Cerebellar nuclear complex (tissue), 1 donor: ENCODE measurements at places on chromosomes 13 and 19.

GRCh38 chr13:52736891-52737290, 2.7 kb downstream of the CNMD start:
- no peak for DNase-seq

DNA sequence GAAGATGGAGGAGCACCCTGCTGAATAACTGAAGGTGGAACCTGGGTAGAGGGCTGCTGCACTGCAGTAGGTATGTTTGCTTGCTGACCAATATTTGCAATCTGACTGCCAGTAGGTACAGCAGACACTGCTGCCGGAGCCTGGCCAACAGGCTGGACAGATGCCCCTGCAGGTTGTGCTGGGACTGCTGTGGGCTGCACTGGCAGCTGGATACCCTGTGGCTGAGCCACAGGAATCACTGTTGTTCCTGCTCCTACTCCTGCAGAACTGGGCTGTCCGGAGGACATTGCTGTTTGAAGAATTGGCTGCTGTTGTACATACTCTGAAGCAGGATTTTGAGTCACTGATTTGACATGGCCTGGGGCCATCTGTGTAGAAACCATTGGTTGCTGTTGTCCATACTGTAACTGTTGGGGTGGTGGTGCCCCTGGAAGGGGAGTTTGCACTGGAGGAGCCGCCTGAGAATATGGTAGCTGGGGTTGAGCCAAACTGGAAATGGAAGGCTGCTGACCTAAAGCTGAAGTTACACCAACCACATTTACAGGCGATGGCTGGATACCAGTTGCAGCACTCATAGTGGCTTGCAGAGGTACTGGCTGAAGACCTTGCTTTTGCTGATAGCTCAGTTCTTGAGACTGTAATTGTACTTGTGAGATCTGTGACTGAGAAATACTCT, 2.2 kb downstream of the TSC22D1 start:
- DNase-seq, result no peak

DNA sequence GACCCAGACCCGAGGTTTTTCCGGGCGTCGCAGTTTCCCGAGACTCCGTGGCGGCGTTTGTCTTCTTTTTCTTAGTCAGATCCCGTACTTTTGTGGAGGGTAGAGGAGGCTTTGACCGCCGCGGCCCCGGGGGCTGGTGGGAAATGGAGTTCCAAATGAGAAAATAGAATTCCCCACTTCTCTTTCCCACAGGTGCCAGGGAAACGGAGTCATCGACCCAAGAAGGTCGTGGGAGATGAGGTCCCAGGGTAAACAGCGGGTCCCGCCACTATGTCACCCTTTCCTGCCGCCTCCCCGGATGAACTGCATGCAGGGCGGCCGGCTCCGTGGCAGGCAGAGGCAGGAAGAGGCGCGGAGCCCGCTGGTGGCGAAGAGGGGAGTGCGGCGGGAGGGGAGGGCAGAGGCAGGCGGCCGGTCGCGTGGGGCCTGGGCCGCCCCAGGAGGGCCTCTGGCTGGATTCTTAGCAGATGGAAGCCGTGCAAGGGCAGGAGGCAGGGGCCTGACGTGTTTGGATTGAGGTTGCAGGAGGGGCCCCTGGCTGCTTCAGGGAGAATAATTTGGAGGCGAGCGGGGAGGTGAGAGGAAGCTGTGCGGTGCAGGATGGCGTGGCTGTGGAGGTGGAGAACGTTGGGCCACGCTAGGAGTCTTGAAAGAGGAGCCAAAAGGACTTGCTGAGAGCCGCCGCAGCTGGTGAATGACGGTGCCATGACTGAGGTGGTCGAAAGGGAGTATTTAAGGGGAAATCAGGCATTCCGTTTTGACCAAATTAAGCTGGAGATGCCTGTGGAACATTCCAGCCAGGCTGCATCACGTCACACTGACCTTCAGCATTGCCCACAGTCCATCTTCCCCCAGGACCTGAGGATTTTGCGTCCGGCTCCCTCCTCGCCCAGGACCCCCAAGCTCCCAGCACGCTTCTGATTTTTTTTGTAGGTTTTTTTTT, 11.7 kb downstream of the CYTH2 start:
- DNase-seq, result no peak

DNA sequence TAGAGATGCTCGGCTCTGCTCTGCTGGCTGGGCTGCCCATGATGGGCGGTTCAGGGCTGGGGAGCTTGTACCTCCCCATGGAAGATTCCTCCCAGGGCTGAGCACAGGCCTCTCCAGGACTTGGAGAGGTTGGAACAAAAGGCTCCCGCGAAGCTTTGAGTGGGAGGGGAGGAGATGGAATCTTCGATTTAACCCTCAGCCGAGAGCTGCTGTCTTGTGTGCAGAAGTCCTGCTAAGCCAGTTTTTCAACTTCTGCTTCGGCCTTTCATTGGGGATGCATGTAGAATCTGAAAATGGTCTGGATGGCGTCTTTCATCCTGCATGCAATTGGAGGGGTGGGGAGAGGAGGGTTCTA, 163.3 kb downstream of the KDM4B start:
- no peak for DNase-seq

- DNase-seq, result no peak
Measured at GRCh38 chr19:3501780-3502179, 1.3 kb upstream of the DOHH start.

DNA sequence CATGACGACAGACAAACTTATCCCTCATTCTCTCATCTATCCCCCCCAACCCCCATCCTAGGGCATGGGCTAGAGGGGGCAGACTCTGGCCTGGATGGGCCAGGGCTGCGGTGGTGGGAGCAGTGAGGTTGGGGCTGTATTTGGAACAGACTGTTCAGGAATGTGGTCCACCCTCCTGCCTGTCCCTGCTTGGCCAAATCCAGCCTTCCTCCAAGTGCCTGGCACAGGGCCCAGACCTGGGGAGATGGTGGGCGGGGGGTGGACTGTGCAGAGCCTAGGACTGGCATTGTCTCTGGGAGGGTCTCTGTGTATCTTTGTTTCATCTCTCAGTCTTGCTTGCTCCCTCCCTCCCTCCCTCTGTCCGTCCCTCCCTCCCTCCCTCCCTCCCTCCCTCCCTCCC, 14.2 kb downstream of the EGLN2 start:
- DNase-seq, result no peak

DNA sequence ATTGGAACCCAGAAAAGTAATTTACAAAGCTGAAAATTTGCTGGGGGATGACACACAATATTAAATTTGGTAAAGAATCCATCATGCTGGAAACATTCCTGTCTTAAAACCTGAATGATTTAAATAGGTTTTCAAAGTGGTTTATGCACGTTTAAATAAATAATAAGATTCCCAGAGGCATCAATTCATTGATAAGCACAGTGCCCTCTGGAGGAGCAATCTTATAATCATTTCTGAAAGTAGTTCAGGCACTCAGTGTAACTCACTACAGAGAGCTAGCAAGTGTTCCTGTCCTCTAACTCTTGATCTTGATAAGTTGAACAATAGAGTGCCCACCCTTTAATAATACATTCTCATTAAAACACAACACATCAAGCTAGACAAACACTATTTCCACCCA, 43.5 kb upstream of the SHISA2 start:
- no peak for DNase-seq

GRCh38 chr13:23159205-23159759, 21.5 kb upstream of the SGCG start:
- DNase-seq, result no peak

DNA sequence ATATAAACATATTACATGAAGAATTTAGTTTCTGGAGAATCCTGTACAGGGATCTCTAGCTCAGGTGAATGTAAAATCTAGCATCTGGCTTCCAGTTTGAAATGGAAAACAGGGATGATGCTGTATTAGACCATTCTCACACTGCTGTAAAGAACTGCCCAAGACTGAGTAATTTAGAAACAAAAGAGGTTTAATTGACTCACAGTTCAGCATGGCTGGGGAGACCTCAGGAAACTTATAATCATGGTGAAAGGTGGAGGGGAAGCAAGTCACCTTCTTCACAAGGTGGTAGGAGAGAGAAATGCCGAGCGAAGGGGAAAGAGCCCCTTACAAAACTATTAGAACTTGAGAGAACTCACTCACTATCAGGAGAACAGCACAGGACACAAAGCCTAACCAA, 17.0 kb upstream of the N4BP2L2 start:
- no peak for DNase-seq

- no peak for DNase-seq
Measured at GRCh38 chr19:29850482-29850881, 38.7 kb downstream of the CCNE1 start.

- DNase-seq, result no peak
Measured at GRCh38 chr19:32830231-32831014, 39.1 kb downstream of the SLC7A9 start.

DNA sequence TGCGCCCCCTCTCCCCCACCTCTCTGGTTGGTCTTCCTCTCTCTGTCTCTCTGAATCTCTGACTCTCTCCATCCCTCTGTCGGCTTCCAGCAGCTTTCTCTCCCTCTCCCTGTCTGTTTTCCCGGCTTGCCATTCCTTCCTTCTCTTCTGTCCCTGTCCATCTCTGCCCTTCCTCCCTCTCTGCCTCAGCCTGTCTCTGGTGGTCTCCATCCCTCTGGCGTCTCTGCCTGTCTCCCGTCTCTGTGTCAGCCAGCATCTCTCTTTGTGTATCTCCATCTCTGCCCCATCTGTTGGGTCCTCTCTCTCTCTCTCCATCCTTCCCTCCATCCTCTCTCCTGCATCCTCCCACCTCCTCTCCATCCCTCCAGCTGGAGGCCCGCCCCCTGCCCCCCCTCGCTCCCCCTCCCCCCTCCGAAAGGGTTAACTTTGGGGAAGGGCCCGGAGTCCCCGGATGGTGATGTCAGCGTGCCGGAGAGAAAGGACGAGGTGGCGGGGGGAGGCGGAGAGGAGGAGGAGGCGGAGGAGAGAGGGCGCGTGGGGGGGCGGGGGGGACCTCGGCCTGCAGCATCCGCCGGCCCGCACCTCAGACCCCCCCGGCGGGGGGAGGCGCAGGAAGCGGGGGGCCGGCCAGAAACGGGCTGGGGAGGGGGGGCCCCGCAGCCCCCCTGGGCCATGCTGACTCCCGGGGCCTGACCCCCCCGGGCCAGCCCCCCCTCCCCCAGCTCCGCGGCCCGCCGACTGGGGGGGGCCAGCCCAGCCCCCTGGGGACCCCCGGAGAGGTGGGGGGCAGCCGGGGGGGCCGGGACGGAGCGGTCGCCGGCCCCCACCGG, at the start of gene BRSK1:
Gene BRSK1 (plus strand): TSS at position 450 of the 830 bp plus-strand sequence. CDS start 446 bp downstream, outside the sequence.
- DNase-seq, result peak; percentile 20

DNA sequence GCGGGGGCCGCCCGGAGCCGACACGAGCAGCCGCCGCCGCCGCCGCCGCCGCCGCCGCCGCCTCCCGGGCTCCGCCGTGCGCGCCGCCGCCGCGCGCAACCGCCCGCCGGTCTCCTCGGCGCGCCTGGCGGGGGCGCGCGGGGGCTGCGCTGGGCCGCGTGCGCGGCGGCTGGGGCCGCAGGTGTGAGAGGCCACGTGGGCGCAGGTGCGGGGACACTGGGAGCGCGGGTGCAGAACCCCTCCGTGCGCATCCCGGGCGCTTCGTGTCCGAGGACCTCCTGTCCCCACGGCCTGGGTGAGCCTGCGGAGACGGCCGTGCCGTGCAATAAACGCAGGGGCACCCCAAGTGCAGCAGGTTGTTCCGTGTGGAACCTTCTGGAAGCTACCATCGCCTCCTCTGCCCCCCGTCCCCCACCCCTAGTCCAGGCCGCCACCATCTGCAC, at the start of gene LINGO3:
Gene LINGO3 (minus strand): TSS at position 41 of the 443 bp plus-strand sequence. CDS start 16,378 bp downstream, outside the sequence.
- DNase-seq, result no peak

- DNase-seq, result no peak
Measured at GRCh38 chr19:33175886-33176669, 18.1 kb upstream of the LRP3 start.

- DNase-seq, result no peak
Measured at GRCh38 chr13:92158346-92158745, 759.9 kb downstream of the GPC5 start.

DNA sequence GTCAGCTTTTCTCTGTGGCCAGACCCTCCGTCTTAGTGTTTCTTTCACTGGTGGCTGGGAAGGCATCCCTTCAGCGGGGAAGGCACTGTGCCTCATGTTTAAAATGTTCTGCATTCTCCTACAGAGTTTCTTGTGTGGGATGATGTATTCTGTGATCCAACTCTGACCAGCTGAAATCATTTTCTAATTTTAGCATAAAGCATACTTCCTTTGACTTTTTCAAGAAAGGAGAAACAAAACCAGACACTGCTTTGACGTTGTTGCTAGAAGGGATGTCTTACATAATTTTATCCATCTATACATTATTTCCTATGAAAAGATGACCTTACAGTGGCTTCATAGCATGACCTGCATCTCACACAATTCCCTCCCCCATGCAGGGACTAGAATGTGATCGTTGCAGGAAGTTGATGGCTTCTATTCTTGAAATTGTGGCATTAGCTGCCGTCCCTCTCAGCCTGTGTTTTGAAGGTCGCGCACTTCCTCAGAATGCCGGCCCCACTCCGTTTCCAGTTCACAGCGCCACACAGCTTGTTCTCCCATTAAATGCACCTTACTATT, 38.6 kb upstream of the TEX29 start:
- DNase-seq, result no peak

DNA sequence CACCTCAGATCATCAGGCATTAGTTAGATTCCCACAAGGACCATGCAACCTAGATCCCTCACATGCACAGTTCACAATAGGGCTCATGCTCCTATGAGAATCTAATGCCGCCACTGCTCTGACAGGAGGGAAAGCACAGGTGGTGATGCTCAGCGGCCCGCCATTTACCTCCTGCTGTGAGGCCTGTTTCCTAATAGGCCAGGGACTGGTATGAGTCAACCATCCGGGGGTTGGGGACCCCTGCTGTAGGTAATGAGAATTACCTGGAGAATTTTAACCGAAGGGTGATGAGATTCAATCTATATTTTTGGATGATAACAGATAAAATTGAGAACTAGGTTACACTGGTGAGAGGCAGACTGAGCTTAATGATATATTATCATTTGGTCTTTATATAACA, 101.4 kb downstream of the LACC1 start:
- DNase-seq, result no peak

GRCh38 chr19:511101-511851, 4.0 kb downstream of the TPGS1 start:
- no peak for DNase-seq

GRCh38 chr13:78241278-78241919, 322.8 kb upstream of the EDNRB start:
- DNase-seq, result no peak

DNA sequence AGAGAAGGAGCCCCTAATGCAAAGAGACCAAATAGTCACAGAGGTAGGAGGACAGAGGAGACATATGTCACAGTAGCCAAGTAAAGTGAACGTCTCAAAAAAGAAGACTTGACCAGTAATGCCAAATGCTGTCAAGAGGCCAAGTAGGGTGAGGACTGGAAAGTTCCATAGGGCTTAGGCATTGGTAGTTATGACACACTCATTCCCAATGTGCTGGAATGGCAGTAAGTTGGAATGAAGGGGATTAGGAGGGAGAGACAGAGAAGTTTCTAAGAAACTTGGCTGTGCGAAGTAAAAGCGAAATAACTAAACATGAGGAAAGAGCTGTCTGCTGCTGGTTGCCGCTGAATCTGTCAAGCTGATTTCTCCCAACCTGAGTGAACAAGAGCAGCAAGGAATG, 14.9 kb upstream of the FRY start:
- DNase-seq, result no peak
